ENCODE measurements at places on chromosomes 7 and 10.

- DNase-seq: no peak
- peaks cover 42% of the 10 kb centered on the region for H3K27me3 ChIP-seq
- H3K4me1 ChIP-seq: peaks cover 4% of the 10 kb centered on the region
- H3K36me3 ChIP-seq: no peaks in the 10 kb centered on the region
- no peak overlapping the region for H3K27ac ChIP-seq
Observed at GRCh38 chr7:22351878-22352277, 5.1 kb downstream of the RAPGEF5 start.

- peaks cover 24% of the 10 kb centered on the region for H3K27me3 ChIP-seq
- no peaks in the 10 kb centered on the region for H3K36me3 ChIP-seq
- no peak overlapping the region for H3K27ac ChIP-seq
- H3K4me1 ChIP-seq: no peaks in the 10 kb centered on the region
Observed at GRCh38 chr10:107164992-107165391, 486 bp upstream of the SORCS1 start.

DNA sequence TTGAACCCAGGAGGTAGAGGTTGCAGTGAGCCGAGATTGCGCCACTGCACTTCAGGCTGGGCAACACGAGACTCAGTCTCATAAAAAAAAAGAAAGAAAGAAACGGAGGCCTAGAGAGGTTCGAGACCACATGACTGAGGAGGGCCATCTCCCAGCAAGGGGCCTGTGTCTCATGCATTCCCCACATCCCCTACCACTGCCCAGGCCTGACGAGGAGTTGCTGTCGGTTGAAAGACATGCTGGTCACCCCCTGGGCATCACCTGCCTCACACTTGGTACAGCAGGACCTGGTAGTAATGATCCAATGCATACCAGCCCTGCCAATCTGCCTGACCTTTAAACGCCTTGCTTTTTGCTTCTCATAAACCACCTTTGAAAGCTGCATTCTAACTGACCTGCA, 85.9 kb downstream of the DLG5 start:
- no peak overlapping the region for H3K4me3 ChIP-seq
- peaks cover 14% of the 10 kb centered on the region for H3K4me1 ChIP-seq
- no peak overlapping the region for H3K27ac ChIP-seq

DNA sequence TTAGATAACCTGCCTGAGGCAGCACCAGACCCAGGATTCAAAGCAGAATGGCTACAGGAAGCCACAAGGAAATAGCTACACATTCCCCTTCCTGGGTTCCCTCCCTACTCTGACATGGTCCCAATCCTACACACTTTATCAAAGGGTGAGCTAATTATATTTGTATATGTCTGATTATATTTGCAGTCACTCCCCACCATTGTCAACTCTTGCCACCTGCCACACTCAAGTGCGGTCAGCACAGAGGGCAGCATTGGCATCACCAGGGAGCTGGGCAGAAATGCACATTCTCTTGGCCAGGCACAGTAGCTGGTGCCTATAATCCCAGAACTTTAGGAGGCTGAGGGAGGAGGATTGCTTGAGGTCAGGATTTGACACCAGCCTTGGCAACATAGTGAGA, 114.1 kb upstream of the PDLIM1 start:
- no peak overlapping the region for H3K4me3 ChIP-seq
- no peak overlapping the region for H3K27ac ChIP-seq
- no peaks in the 10 kb centered on the region for H3K36me3 ChIP-seq
- H3K4me1 ChIP-seq: no peaks in the 10 kb centered on the region
- peaks cover 3% of the 10 kb centered on the region for H3K27me3 ChIP-seq

DNA sequence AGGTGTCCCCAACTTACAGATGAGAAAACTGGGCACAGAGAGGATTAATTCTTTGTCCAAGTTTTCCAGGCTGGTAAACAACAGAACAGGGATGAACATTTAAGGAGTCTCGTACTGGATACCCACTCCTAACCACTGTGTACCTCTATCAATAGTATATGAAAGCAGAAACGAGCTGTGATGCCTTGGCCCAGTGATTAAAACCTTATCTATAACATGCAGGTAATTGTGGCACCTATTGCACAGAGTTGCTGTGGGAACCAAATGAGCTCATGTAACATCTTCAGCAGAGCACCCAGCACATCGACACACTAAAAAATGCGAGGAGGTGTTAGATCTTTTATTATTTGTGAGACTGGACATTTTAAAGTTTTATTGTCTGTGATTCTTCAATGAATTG, 1.6 kb downstream of the TMEM273 start:
- H3K4me3 ChIP-seq: peak overlapping the region; percentile 67
- DNase-seq: no peak
- peaks cover 86% of the 10 kb centered on the region for H3K4me1 ChIP-seq
- peaks cover 40% of the 10 kb centered on the region for H3K27me3 ChIP-seq

GRCh38 chr10:4073912-4074311, 288.9 kb upstream of the KLF6 start:
- peaks cover 41% of the 10 kb centered on the region for H3K4me1 ChIP-seq
- no peaks in the 10 kb centered on the region for H3K27me3 ChIP-seq
- no peak for DNase-seq
- H3K27ac ChIP-seq: no peak overlapping the region
- H3K4me3 ChIP-seq: no peak overlapping the region
- no peaks in the 10 kb centered on the region for H3K36me3 ChIP-seq

- no peak overlapping the region for H3K27ac ChIP-seq
- H3K27me3 ChIP-seq: peaks cover 5% of the 10 kb centered on the region
- H3K36me3 ChIP-seq: no peaks in the 10 kb centered on the region
- no peak for DNase-seq
- H3K4me3 ChIP-seq: no peak overlapping the region
- no peaks in the 10 kb centered on the region for H3K4me1 ChIP-seq
Observed at GRCh38 chr7:80284855-80285254, 150.2 kb downstream of the GNAI1 start.

- no peaks in the 10 kb centered on the region for H3K36me3 ChIP-seq
- no peaks in the 10 kb centered on the region for H3K4me1 ChIP-seq
- no peak for DNase-seq
- H3K27me3 ChIP-seq: no peaks in the 10 kb centered on the region
- no peak overlapping the region for H3K27ac ChIP-seq
- no peak overlapping the region for H3K4me3 ChIP-seq
Observed at GRCh38 chr10:108424656-108425055, 1260.2 kb upstream of the SORCS1 start.

DNA sequence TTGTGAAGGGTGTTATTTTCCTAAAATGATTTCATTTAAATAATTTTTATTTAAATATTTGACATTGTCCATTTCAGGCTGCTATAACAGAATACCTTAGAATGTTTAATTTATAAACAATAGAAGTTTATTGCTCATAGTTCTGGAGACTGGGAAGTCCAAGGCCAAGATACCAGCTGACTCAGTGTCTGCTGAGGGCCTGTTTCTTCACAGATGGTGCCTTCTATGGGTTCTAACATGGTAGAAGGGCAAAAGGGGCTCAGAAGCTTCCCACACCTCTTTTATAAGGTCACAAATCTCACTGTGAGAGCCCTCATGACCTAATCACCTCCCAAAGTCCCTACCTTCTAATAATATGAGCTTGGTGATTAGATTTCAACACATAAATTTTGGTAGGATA, 50.7 kb downstream of the MTURN start:
- H3K27ac ChIP-seq: no peak overlapping the region
- H3K36me3 ChIP-seq: no peaks in the 10 kb centered on the region
- DNase-seq: no peak
- peaks cover 9% of the 10 kb centered on the region for H3K27me3 ChIP-seq

DNA sequence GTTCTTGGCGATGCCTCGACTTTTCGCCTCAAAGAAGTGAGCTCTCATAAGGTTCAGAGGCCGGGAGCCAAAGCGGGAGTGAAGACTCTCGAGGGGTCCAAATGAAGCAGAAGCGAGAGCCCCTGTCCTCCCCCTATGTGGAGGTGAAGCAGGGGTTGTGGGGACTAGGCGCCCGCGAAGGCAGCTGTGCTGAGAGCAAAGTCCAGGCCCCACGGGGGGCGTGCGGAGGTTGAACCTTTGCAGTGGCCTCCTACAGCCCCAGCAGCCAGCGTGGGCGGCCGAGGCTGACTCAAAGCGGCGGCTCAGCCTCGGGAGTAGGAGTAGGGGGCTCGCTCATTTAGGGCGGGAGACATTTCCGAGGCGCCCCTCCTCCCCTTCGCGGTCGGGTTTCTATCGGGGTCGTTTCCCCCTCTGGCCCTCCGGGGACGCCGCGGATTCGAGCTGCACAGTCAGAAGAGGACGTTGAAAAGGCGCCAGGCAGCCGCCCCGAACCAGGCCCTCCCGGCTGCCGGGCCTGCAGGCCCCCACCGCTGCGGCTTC, 553 bp upstream of the ADD3 start:
- DNase-seq: no peak
- no peak overlapping the region for H3K4me3 ChIP-seq
- H3K36me3 ChIP-seq: peaks cover 14% of the 10 kb centered on the region

DNA sequence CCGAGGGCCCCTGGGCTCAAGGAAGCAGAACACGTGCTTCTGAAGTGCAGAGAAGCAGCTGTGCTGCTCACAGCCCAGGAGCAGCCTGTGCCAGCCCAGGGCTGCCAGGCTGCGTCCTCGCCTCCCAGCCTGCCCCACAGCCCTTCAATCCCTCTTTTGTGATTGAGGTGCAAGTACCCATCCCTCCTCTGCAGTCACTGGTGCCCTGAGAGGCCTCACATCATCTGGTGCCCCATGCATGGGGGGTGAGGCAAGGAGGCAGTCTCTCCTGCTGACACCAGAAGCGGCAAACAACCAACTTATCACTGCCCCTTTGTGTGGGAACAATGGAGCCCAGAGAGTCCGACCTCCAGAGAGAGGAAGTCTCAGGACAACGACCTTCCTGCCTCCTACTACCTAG, 49.8 kb upstream of the FGFR2 start:
- H3K36me3 ChIP-seq: no peaks in the 10 kb centered on the region
- no peaks in the 10 kb centered on the region for H3K27me3 ChIP-seq

GRCh38 chr10:67521546-67521945, 174.4 kb downstream of the CTNNA3 start:
- H3K4me1 ChIP-seq: no peaks in the 10 kb centered on the region
- no peak for DNase-seq
- H3K27ac ChIP-seq: no peak overlapping the region
- no peak overlapping the region for H3K4me3 ChIP-seq

GRCh38 chr10:29857843-29858701, 201.3 kb downstream of the JCAD start:
- H3K36me3 ChIP-seq: no peaks in the 10 kb centered on the region
- peaks cover 10% of the 10 kb centered on the region for H3K27me3 ChIP-seq
- H3K4me3 ChIP-seq: no peak overlapping the region
- DNase-seq: no peak
- H3K4me1 ChIP-seq: no peaks in the 10 kb centered on the region

- H3K4me3 ChIP-seq: peak within 1 kb of the TSS; percentile 22
- H3K4me1 ChIP-seq: peaks cover 3% of the 10 kb centered on the region
- H3K27me3 ChIP-seq: peaks cover 100% of the 10 kb centered on the region
- no peaks in the 10 kb centered on the region for H3K36me3 ChIP-seq
- peak within 1 kb of the TSS; percentile 72 for H3K27ac ChIP-seq
- DNase-seq: no peak
Observed at GRCh38 chr7:27242555-27243339, at the start of gene EVX1. Gene EVX1 (plus strand): TSS chr7:27242802. CDS start chr7:27243031, 229 bp downstream.

GRCh38 chr10:132965411-132966057, 23.2 kb upstream of the CFAP46 start:
- no peak overlapping the region for H3K4me3 ChIP-seq
- H3K36me3 ChIP-seq: no peaks in the 10 kb centered on the region
- peaks cover 21% of the 10 kb centered on the region for H3K4me1 ChIP-seq
- peaks cover 24% of the 10 kb centered on the region for H3K27me3 ChIP-seq

GRCh38 chr10:45553613-45554012, 119.0 kb downstream of the ZFAND4 start:
- no peaks in the 10 kb centered on the region for H3K27me3 ChIP-seq

- H3K4me3 ChIP-seq: no peak overlapping the region
- H3K4me1 ChIP-seq: no peaks in the 10 kb centered on the region
- no peak for DNase-seq
- no peaks in the 10 kb centered on the region for H3K36me3 ChIP-seq
- H3K27ac ChIP-seq: no peak overlapping the region
Observed at GRCh38 chr7:17391366-17391765, 92.9 kb downstream of the AHR start.

DNA sequence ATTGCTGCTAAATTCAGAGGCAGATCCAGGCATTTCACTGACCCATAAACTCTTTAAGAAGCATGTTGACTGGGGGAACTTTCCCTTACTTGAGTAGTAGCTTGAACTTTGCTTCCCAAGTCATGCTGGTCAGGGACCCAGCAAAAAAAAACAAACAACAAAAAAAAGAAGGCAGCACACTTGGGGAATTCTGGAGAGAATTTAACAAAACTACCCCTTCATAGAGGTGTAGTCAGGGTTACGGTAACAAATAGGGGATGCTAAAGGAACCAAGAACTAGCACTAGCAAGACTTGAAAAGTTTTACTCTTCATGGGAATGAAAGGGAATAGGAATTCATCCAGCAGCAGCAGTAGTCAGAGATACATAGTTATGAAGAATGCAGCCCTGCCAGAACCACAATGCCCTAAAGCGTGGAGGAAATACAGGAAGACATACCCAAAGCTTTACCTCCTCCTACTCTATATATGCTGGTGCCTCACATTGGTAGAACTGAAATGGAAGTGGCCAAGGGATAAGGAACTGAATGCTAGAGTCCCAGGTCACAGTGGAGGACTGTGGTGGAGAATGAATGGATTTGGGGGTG, 67.3 kb downstream of the PHYHIPL start:
- no peaks in the 10 kb centered on the region for H3K4me1 ChIP-seq
- no peaks in the 10 kb centered on the region for H3K36me3 ChIP-seq
- no peak for DNase-seq
- H3K27ac ChIP-seq: no peak overlapping the region
- H3K27me3 ChIP-seq: no peaks in the 10 kb centered on the region
- H3K4me3 ChIP-seq: no peak overlapping the region

GRCh38 chr7:20310963-20311742, 19.5 kb upstream of the ITGB8 start:
- H3K36me3 ChIP-seq: no peaks in the 10 kb centered on the region
- H3K27me3 ChIP-seq: no peaks in the 10 kb centered on the region
- DNase-seq: no peak
- no peak overlapping the region for H3K4me3 ChIP-seq
- H3K4me1 ChIP-seq: no peaks in the 10 kb centered on the region

GRCh38 chr10:90732581-90732980, 125.3 kb downstream of the HTR7 start:
- DNase-seq: no peak
- H3K4me1 ChIP-seq: no peaks in the 10 kb centered on the region
- no peaks in the 10 kb centered on the region for H3K27me3 ChIP-seq
- H3K36me3 ChIP-seq: no peaks in the 10 kb centered on the region
- no peak overlapping the region for H3K4me3 ChIP-seq

DNA sequence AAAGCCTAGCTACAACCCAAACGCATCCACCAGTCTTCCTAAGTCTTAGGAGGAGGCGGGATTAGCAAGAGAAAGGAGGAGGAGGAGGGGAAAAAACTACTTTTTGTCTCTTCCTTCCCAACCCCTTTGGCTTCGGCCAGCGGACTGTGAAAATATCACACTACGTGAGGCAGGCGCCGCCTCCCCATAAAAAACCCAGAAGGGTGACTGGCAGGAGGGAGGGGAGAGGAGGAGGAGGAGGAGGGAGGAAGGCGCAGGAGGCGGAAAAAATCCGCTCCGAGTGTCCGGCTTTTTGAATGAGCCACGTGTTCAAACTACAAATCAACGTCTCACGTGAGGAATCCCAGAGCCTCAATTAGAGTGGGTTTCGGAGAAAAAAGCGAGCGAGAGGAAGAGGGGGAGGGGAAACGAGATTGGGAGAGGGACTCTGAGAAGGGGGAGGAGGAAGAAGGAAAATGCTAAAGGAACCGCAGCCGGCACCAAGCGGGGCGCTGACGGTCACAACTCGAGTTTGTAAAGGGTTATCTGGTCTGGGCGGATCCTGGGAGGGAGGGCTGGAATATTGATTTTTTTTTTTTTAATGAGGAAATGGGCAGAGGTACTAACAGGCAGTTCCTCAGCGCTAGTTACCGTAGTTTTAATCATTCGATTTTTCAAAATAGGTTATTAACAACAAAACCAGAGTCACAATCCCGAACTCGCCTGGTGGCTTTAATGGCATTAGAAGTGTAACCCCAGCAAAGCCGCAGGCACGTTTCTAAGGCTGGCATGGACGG, at the start of gene IGF2BP3:
IGF2BP3 (minus strand) TSS at position 162 of the 776 bp plus-strand sequence. CDS start 381 bp downstream, outside the sequence.
- peak; percentile 37 for DNase-seq
- H3K36me3 ChIP-seq: peaks cover 4% of the 10 kb centered on the region
- H3K27ac ChIP-seq: peak within 1 kb of the TSS; percentile 71
- peak within 1 kb of the TSS; percentile 72 for H3K4me3 ChIP-seq
